Activated T-cell treated with anti-CD3 and anti-CD28 coated beads for 48 hours (primary cell): ENCODE measurements at places on chromosomes 1 and 21.

DNA sequence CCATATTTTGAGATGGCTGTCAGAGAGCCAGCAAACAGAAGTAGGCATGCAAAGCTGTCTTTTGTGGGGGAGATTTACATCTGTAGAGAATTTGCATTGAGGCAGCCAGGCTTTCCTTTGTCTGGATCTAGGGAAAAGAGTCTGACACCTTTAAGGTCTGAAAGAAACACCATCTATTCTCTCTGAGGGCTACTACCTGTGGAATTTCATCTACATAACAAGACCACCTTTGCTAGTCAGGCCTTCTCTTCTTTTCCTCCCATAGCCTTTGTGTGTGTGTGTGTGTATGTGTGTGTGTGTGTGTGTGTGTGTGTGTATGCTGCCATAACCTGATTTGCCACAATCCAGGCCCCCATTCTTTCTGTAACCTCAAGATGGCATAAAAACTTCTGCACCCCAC is 28.4 kb upstream of the DMRTB1 start:
- DNase-seq: no peak

DNA sequence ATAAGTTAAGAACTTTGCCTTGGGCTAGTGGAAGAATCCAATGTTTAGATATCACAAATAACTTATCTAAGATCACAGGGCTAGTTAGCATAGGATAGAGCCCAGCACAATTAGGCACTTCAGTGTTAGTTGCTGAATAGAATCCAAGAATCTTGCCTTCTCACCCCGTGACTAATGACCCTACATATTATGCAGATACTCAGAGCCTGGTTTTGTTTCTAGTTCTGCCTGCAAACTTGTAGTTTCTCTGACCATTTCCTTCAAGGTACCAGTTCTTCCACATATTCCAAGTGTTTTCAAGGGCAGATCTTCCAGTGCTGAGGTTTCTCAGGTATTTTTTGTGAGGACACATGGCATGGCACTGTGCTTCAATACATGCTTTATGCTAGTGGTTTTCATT is 239.3 kb downstream of the KCNK2 start:
- no peak for DNase-seq

DNA sequence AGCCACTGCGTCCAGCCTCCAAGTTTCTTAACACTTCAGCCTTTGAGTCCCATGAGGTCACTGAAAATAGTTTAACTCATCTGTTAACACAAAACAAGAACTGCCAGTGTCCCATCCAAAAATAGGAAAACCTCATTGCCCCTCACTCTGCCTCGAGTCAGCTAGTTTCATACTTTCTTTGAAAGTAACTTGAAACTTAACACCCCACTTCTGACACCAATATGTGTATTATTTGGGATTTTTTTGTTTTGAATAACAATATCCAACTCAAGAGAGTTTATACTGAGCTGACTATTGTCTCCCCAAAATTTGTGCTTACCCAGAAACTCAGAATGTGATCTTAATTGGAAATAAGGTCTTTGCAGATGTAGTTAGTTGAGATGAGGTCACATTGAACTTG is 16.9 kb upstream of the PIK3CD start:
- DNase-seq: no peak

DNA sequence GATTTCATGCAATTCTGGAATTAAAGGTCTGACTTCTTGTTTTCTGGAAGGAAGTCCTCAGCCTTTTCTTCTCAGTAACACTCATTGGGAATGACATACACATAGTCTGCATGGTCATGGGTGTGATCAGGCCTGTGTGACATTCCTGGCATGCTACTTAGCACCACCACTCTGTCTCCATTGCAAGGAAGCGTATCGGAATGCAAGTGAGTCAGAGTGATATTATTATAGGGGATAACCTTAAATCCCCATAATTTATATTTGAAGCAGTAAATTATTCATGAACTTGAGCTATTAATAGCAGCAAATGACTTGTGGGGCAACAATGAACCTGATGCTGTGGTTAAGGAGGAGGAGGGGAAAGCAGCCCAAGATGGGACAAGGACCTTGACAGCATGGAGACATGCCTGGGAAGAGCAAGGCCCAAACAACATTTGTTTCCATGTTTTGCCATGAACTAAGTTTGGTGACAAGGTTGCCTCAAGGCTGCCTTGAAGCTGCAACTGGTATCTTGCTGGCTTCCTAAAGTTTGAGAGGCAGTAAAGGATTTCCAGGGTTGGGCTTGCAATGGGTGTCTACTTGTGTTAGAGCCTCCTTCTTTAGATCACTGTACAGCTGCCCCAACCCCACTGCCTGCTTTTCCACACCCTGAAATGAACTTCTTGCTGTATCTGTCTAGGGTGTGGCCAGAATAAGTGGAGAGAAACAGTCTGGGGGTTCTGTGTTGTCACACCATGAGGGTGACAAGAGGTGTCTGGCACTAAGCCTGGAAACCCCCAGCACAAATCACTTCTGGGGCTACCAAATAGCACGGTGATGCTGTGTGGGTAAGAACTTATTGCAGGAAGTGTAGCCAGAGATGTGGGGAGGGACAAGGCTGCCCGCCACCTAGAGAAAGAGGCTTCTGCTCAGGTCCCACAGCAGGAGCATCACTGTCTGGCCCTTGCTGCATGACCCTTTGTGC is 4.6 kb downstream of the MAB21L3 start:
- no peak for DNase-seq

GRCh38 chr1:194293851-194294405 is 1107.5 kb upstream of the B3GALT2 start:
- no peak for DNase-seq

GRCh38 chr1:13623021-13623637 is 39.5 kb downstream of the PDPN start:
- no peak for DNase-seq

DNA sequence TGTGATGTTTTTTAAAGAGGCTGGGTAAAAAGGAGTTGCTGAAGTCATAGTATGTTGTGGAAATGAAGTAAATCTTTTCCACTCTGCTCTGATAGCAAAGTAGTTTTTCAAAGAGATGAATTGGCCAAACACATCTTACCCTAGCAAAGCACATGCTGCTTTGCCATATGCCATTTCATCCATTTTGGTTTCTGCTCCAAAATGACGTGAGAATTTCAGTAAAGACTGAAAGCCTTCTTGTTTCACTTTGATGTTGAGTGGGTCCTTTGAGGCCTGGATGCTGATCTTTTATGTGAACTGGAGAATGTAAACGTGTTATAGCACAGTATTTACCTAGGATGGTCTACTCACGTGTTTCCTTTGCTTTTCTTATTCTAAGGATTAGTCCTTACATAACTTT is 73.3 kb upstream of the PGD start:
- no peak for DNase-seq

- no peak for DNase-seq
Observed at GRCh38 chr1:165010418-165011070, 346.0 kb downstream of the LMX1A start.

DNA sequence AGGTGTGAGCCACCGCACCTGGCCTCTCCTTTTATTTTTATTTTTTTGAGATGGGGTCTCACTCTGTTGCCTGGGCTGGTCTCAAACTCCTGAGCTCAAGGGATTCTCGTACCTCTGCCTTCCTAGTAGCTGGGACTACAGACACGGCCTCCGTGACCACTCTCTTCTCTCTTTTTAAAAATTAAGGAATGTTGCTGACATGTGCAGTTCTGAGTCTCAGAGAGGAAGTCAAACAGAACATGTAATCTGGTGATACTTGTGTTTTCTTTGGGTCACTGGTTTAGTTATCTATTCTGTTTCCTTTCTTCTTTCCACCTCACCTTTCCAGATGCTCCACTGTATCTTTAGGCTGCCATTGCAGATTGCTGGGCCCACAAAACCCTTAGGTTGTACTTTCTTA is 2.7 kb downstream of the WDTC1 start:
- DNase-seq: no peak

- peak; percentile 39 for DNase-seq
Observed at GRCh38 chr1:211305044-211305443, 21.6 kb upstream of the TRAF5 start.

DNA sequence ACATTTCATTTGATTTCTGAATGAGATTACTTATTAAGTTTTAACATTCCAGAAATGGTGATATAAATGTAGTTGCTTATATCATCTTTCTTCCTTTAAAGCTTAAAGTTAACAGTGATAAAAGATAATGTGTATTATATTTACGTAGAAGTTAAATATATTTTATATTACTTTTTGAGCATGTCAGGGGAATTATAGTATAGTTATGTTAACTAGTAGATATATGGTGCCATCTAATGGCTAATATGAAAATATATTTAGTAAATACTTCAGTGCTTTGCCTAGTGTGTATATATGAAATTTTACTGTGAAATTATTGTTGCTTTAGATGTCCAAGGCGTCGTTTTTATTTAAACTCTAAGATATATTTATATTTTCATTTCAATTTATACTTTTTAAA is 51.5 kb downstream of the SYT14 start:
- DNase-seq: no peak

- no peak for DNase-seq
Observed at GRCh38 chr21:44778499-44778911, 23.1 kb downstream of the UBE2G2 start.

DNA sequence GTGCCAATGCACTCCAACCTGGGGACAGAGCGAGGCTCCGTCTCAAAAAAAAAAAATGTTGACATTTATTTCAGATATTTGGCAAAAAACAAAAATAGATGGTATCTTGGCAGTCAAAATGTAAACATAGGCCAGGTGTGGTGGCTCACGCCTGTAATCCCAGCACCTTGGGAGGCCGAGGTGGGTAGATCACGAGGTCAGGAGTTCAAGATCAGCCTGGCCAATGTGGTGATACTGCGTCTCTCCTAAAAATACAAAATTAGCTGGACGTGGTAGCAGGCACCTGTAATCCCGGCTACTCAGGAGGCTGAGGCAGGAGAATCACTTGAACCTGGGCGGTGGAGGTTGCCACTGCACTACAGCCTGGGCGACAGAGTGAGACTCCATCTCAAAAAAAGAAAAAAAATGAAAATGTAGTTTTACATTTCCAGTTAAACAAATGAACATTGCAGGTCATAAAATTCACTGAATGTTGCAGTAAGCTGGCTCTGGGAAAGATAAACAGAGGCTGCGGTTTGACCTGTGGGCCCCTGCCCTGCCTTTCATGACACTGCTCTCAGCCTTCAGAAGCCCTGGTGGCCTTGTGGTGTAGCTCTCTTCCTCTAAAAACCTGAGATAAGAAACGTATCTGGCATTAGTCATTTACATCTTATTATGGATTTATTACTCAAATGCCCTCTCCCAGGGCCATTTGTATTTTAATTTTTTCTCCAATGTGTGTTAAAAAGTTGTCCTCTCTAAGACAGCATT is 12.2 kb upstream of the SLC44A3 start:
- DNase-seq: no peak

- DNase-seq: no peak
Observed at GRCh38 chr1:208766832-208767231, 522.6 kb upstream of the PLXNA2 start.

DNA sequence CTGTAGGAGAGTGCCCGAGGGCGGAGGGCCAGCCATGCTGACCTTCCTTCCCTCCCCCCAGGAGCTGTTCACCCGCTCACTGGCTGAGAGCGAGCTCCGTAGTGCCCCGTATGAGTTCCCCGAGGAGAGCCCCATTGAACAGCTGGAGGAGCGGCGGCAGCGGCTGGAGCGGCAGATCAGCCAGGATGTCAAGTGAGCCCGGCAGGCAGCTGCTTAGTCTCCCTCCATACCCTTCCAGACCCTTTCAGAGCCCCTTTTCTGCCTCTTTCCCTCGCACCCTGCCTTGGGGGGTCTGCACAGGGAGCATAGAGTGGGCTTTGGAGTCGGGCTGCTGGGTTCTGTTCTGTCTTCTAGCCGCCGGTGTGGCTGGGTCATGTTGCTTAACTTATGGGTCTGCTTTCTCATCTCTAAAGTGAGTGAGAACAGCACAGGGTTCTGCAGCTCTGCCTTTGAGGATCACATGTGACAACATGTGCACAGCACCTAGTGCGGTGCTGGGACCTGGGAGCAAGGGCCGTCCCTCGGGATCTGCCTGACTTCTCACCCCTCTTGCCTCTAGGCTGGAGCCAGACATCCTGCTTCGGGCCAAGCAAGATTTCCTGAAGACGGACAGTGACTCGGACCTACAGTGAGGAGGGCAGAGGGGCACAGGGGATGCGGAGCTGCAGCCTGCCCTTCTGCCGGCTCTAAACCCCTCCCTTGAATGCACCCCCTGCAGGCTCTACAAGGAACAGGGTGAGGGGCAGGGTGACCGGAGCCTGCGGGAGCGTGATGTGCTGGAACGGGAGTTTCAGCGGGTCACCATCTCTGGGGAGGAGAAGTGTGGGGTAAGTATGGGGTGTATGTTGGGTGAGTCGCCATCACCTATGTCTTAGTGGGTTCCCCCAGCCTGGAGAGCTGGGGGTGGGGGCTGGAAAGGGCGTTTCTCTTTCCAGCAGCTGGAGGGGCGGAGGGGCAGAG is 6.2 kb downstream of the AMPD2 start:
- DNase-seq: no peak

DNA sequence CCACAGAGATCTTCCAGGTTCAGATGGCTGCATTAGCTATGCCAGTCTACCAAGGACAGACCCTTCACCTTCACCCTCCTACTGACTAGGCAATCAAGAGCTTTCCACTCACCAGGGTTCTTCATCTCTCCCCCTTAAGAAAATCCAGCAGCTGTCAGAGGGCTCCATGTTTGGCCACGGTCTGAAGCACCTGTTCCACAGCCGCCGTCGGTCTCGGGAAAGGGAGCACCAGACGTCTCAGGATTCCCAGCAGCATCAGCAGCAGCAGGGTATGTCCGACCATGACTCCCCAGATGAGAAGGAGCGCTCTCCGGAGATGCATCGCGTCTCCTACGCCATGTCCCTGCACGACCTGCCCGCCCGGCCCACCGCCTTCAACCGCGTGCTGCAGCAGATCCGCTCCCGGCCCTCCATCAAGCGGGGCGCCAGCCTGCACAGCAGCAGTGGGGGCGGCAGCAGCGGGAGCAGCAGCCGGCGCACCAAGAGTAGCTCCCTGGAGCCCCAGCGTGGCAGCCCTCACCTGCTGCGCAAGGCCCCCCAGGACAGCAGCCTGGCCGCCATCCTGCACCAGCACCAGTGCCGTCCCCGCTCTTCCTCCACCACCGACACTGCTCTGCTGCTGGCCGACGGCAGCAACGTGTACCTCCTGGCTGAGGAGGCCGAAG is 13.8 kb downstream of the TMCC2 start:
- no peak for DNase-seq

- DNase-seq: no peak
Observed at GRCh38 chr1:156103521-156103947, 11.0 kb upstream of the LMNA start.
